PC-9 (cell line): ENCODE measurements at places on chromosomes 1 and 21.

GRCh38 chr1:247366926-247367645, 35.4 kb upstream of the ZNF496 start:
- no peak overlapping the region for H3K4me3 ChIP-seq
- no peak for DNase-seq
- no peaks in the 10 kb centered on the region for H3K4me1 ChIP-seq
- no peaks in the 10 kb centered on the region for H3K36me3 ChIP-seq

- no peak overlapping the region for H3K27ac ChIP-seq
- peaks cover 6% of the 10 kb centered on the region for H3K36me3 ChIP-seq
- no peaks in the 10 kb centered on the region for H3K27me3 ChIP-seq
Observed at GRCh38 chr1:165861911-165862310, 34.5 kb downstream of the UCK2 start.

DNA sequence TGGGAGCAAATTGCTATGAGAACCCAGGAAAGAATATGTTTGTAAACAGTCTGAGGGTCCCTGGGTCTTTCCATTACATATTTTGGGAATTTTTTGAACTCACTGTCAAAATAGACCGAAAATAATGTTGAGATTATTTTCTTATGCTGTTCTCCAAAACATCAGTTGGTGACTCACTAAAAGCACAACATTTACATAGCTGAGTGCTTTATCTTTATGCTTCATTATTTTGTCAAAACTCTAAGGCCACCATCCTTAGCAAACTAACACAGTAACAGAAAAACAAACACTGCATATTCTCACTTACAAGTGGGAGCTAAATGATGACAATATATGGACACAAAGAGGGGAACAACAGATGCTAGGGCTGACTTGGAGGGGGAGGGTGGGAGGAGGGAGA, 459.3 kb downstream of the ADGRL2 start:
- DNase-seq, result no peak
- H3K4me3 ChIP-seq, result no peak overlapping the region
- H3K27ac ChIP-seq, result no peak overlapping the region
- no peaks in the 10 kb centered on the region for H3K36me3 ChIP-seq

DNA sequence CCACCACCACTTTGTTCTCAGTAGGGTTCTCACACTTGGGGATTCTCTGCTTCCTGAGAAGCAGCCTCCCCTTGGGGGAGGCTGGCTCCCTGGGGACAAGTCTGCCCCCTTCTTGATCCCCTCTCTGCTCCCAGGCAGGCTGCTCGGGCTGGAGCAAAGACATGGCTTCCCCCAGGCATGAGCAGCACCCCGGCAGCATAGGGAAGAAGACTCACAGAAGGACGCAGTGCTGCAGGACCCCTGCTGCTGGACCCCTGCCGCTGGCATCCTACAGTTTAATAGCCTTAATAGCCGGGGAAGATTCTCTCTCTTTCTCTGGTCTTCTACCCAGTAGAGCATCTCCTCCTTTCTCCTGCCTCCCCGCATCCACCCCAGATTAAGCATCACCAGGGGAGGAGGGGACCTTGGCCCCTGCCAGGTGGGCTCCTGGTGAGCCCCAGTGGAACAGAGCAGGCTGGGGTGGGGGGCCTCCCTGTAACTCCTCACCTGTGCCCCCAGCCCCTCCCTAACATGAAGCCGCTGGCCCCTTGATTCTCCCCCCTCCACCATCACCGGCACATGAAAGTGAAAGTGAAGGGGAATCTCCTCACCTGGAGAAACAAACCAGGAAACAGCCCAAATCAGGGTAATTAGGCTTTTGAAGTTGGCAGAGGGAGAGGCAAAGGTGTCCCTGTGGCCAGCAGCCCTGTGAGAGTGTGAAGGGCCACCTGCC, 2.5 kb downstream of the WNT3A start:
- no peak for DNase-seq
- H3K27me3 ChIP-seq, result peaks cover 24% of the 10 kb centered on the region
- no peaks in the 10 kb centered on the region for H3K4me1 ChIP-seq
- no peaks in the 10 kb centered on the region for H3K36me3 ChIP-seq
- H3K27ac ChIP-seq, result no peak overlapping the region

- no peaks in the 10 kb centered on the region for H3K36me3 ChIP-seq
- H3K4me3 ChIP-seq, result no peak overlapping the region
- H3K4me1 ChIP-seq, result peaks cover 21% of the 10 kb centered on the region
- peak; percentile 62 for DNase-seq
- no peak overlapping the region for H3K27ac ChIP-seq
- no peaks in the 10 kb centered on the region for H3K27me3 ChIP-seq
Observed at GRCh38 chr21:34536820-34537219, 24.8 kb upstream of the KCNE1 start.

DNA sequence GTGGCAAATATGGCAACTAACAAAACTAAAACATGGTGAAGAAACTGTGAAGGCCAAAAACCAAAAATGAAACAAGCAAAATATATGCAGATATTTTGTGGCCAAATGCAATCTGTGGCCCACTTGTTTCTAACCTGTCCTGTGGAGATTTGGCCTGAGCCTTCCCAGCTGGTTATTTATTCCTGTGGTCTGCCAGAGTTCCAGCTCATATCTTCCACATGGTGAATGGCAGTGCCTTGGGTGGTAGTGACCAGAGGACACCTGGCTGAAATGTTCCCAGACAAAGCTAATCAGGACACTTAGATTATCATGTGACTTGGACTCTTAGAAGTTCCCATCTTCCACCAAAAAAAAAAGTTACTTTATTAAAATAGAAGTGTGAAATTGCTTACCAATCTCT, 39.7 kb downstream of the RNASEL start:
- no peak for DNase-seq
- no peaks in the 10 kb centered on the region for H3K4me1 ChIP-seq

GRCh38 chr1:237390823-237391222, 348.8 kb downstream of the RYR2 start:
- no peak overlapping the region for H3K4me3 ChIP-seq
- H3K4me1 ChIP-seq, result no peaks in the 10 kb centered on the region
- DNase-seq, result no peak
- H3K36me3 ChIP-seq, result no peaks in the 10 kb centered on the region
- no peak overlapping the region for H3K27ac ChIP-seq

DNA sequence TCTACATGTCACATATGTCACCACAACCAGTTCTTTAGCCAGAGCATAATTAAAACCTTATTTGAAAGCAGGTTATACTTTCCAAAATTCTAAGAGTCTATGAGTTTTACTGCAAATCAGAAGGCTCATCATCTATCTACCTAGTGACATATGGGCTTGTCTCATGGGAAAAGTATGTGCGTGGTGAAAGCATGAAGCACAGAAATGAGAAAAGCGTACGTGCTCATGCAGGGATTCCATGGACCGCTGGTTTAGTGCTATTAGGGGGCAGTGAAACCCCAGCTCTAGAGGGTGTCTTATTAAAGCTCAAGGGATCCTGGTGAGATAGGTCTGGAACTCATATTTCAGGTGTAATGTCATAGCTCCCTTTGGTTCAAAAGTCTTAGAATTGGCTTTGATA, 50.2 kb downstream of the FAM163A start:
- H3K27ac ChIP-seq, result no peak overlapping the region
- H3K4me3 ChIP-seq, result no peak overlapping the region
- no peak for DNase-seq
- peaks cover 13% of the 10 kb centered on the region; the same call in 1 of the 2 replicates for H3K27me3 ChIP-seq
- H3K36me3 ChIP-seq, result no peaks in the 10 kb centered on the region

DNA sequence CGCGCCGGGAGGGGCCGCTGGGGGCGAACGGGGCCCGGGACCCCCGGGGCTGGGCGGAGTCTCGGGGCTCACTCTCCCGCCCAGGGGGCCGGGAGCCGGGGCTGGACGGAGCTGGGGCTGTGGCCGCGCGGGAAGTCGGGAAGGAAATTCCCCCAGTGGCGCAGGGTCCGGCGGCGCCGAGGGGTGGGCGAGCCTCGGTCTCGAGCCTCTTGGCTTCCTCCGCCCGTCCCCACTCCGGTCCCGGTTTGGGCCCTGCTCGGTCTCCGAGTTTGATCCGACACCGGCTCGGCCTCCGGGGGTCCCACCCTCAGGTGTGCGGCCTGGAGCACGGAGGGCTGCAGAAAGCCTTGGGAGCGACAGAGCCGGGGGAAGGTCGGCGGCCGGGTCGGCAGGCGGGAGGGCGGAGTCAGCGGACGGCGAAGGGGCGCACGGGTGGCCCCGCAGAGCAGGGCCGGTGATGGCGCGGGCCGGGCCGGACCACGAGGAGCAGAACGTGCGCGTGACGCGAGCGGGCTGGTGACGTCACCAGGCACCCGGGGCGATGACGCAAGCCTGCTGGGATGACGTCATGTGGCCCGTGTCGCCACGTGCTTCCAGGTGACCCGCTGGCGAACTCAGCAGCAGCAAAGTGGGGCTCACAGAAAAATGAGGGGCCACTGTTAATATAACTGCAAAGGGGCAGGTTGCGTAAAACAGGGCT, 610 bp upstream of the HES4 start:
- H3K4me3 ChIP-seq, result peak overlapping the region; percentile 97
- no peaks in the 10 kb centered on the region for H3K36me3 ChIP-seq
- DNase-seq, result peak; percentile 87
- peak overlapping the region; percentile 100 for H3K27ac ChIP-seq

GRCh38 chr1:223417903-223418663, 24.9 kb downstream of the CCDC185 start:
- no peak overlapping the region for H3K27ac ChIP-seq
- no peaks in the 10 kb centered on the region for H3K4me1 ChIP-seq
- H3K4me3 ChIP-seq, result no peak overlapping the region
- H3K27me3 ChIP-seq, result 0 out of 2 replicates have a peak, but pooled peaks cover 5% of the 10 kb centered on the region
- no peak for DNase-seq
- H3K36me3 ChIP-seq, result no peaks in the 10 kb centered on the region

DNA sequence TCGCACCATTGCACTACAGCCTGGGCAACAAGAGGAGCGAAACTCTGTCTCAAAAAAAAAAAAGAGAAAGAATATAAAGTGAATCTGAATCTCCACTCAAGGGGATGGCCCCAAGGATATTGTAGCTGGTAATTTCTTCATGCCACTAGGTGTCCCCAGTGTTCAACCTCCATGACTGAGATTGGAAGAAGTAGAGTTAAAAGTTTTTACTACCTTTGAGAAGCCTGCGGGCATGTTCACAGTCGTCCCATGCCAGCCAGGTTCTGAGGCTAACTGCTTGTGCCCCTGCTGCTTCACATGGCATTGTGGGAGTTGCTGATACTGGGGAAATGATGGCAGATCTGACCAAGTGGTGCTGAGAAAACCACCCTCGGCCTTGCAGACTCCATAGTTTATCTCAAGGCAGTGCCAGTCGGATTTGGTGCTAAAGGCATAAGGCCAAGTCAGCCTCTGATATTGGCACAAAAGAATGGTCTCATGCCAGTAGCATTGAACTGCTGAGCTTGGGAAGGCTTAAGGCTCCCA, 10.8 kb upstream of the SHISA4 start:
- no peak overlapping the region for H3K4me3 ChIP-seq
- no peaks in the 10 kb centered on the region for H3K27me3 ChIP-seq
- peaks cover 8% of the 10 kb centered on the region for H3K36me3 ChIP-seq

GRCh38 chr21:14482165-14482564, 64.0 kb downstream of the SAMSN1 start:
- no peak overlapping the region for H3K4me3 ChIP-seq
- no peaks in the 10 kb centered on the region for H3K4me1 ChIP-seq
- no peaks in the 10 kb centered on the region for H3K27me3 ChIP-seq
- no peak for DNase-seq
- H3K27ac ChIP-seq, result no peak overlapping the region
- no peaks in the 10 kb centered on the region for H3K36me3 ChIP-seq

GRCh38 chr21:41317458-41317857, 857 bp downstream of the FAM3B start:
- no peak overlapping the region for H3K4me3 ChIP-seq
- no peaks in the 10 kb centered on the region for H3K4me1 ChIP-seq
- no peak overlapping the region for H3K27ac ChIP-seq
- DNase-seq, result no peak
- no peaks in the 10 kb centered on the region for H3K36me3 ChIP-seq

- DNase-seq, result no peak
- peaks cover 15% of the 10 kb centered on the region for H3K4me1 ChIP-seq
- no peaks in the 10 kb centered on the region for H3K36me3 ChIP-seq
- no peak overlapping the region for H3K27ac ChIP-seq
- no peak overlapping the region for H3K4me3 ChIP-seq
- H3K27me3 ChIP-seq, result no peaks in the 10 kb centered on the region
Observed at GRCh38 chr1:94989911-94990473, 63.1 kb upstream of the CNN3 start.

GRCh38 chr21:25558123-25558522, 49.2 kb downstream of the MRPL39 start:
- no peaks in the 10 kb centered on the region for H3K27me3 ChIP-seq
- no peaks in the 10 kb centered on the region for H3K4me1 ChIP-seq
- DNase-seq, result no peak
- H3K36me3 ChIP-seq, result no peaks in the 10 kb centered on the region
- no peak overlapping the region for H3K4me3 ChIP-seq

- DNase-seq, result no peak
- H3K4me1 ChIP-seq, result no peaks in the 10 kb centered on the region
- H3K27ac ChIP-seq, result no peak overlapping the region
- no peak overlapping the region for H3K4me3 ChIP-seq
- no peaks in the 10 kb centered on the region for H3K36me3 ChIP-seq
Observed at GRCh38 chr1:10537082-10537766, 62.5 kb downstream of the PEX14 start.

- H3K27me3 ChIP-seq, result no peaks in the 10 kb centered on the region
- H3K4me3 ChIP-seq, result no peak overlapping the region
- no peaks in the 10 kb centered on the region for H3K4me1 ChIP-seq
- no peaks in the 10 kb centered on the region for H3K36me3 ChIP-seq
- no peak overlapping the region for H3K27ac ChIP-seq
- no peak for DNase-seq
Observed at GRCh38 chr1:29650476-29650875, 414.2 kb downstream of the PTPRU start.

DNA sequence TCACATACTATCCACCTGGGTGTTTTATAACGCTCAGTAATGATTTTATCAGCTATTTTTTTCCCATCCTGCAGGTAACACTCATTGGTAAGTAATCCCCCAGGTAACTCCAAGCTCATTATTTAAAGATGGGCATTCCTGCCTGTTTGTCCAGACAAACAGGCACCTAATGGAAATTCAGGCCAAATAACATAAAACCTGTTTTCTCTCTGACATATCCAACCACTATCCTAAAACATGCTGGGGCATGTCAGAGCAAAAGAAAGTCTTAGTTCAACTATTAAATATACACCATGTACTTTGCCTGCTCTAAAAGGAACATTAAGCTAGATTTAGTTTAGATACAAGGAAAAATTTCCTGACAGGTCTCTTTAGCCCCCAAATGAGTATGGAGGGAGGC, 987.7 kb downstream of the TTLL7 start:
- H3K27ac ChIP-seq, result no peak overlapping the region
- H3K4me1 ChIP-seq, result no peaks in the 10 kb centered on the region
- no peaks in the 10 kb centered on the region for H3K27me3 ChIP-seq
- no peaks in the 10 kb centered on the region for H3K36me3 ChIP-seq
- no peak overlapping the region for H3K4me3 ChIP-seq
- no peak for DNase-seq

DNA sequence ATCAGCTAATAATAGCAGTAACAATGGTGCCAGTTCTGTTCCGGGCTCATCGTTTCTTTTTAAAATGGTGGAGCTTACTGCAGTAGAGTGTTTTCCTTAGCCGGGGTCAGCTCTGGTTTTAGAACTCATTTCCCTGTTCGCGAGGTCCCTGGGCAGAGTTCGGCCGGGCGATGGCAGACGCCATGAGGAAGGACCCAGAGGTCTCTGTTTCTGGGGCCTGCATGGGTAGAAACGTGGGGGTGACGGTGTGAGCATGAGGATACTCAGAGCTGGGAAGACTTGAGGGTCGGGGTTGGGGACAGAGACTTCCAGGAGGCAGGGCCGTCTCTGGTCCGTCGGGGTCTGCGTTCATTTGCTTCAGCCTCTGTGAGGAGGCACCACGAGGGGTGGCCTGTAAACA, 38.8 kb downstream of the PRKCZ start:
- H3K36me3 ChIP-seq, result no peaks in the 10 kb centered on the region
- no peak overlapping the region for H3K27ac ChIP-seq
- no peaks in the 10 kb centered on the region for H3K27me3 ChIP-seq
- H3K4me1 ChIP-seq, result no peaks in the 10 kb centered on the region

GRCh38 chr1:162704673-162705424, 72.6 kb downstream of the DDR2 start:
- H3K36me3 ChIP-seq, result no peaks in the 10 kb centered on the region
- H3K4me3 ChIP-seq, result no peak overlapping the region
- H3K4me1 ChIP-seq, result 0 out of 2 replicates have a peak, but pooled peaks cover under 1% of the 10 kb centered on the region
- DNase-seq, result no peak
